Left ventricle myocardium superior (tissue), 1 donor: ENCODE measurements at places on chromosomes 6 and 20. TPM values are rescaled to one million over a fixed set of nuclear protein-coding genes. Genes with fewer than 3 reads are reported as not detected.

The IL20RA gene
- 7.2 TPM for total RNA-seq

The RAB32 gene
- 5.3 TPM for total RNA-seq

The HSPA1L gene
- total RNA-seq, result 2.0 TPM

The TTLL9 gene
- not detected for total RNA-seq

The BTNL2 gene
- not detected for total RNA-seq

The TSBP1 gene
- not detected for total RNA-seq

The COL10A1 gene
- total RNA-seq, result not detected

The CLDN20 gene
- not detected for total RNA-seq

The UNC5CL gene
- 0.20 TPM for total RNA-seq

The SNX3 gene
- total RNA-seq, result 268 TPM

The MPIG6B gene
- total RNA-seq, result 0.52 TPM

The OPRL1 gene
- total RNA-seq, result 0.27 TPM

The SLC29A1 gene
- 217 TPM for total RNA-seq

The DSP gene
- total RNA-seq, result 314 TPM

The ZBTB46 gene
- total RNA-seq, result 13.1 TPM

The TBXT gene
- total RNA-seq, result not detected

The PDE10A gene
- total RNA-seq, result 9.3 TPM

The SAMD3 gene
- 0.32 TPM for total RNA-seq

The MANEA gene
- total RNA-seq, result 4.3 TPM

The PPIL4 gene
- 15.6 TPM for total RNA-seq

The SLC22A7 gene
- total RNA-seq, result not detected

The C6orf163 gene
- 1.7 TPM for total RNA-seq

The TRIM31 gene
- total RNA-seq, result not detected

The DEFB128 gene
- not detected for total RNA-seq

The GMDS gene
- 6.4 TPM for total RNA-seq

The SULF2 gene
- 35.1 TPM for total RNA-seq

The IL17F gene
- total RNA-seq, result not detected

The KHDC3L gene
- not detected for total RNA-seq

The GNRH2 gene
- total RNA-seq, result not detected

The COL9A3 gene
- total RNA-seq, result 2.9 TPM

The TSHZ2 gene
- total RNA-seq, result 5.2 TPM

The LRRC1 gene
- total RNA-seq, result 2.0 TPM

The ASIP gene
- 9.5 TPM for total RNA-seq

The HRH3 gene
- total RNA-seq, result not detected

The LINC00237 gene
- not detected for total RNA-seq

The TFB1M gene
- 16.8 TPM for total RNA-seq

The C20orf141 gene
- not detected for total RNA-seq

The JAG1 gene
- total RNA-seq, result 17.0 TPM

The CAP2 gene
- total RNA-seq, result 129 TPM

The PKIB gene
- 0.35 TPM for total RNA-seq

The ADGRF5 gene
- 45.9 TPM for total RNA-seq

The SLC12A5 gene
- 1.3 TPM for total RNA-seq

The FOXC1 gene
- 2.7 TPM for total RNA-seq

The OPN5 gene
- 0.17 TPM for total RNA-seq

The CEP85L gene
- total RNA-seq, result 14.5 TPM

The R3HDML gene
- not detected for total RNA-seq

The MYLK2 gene
- 0.10 TPM for total RNA-seq

The ARFRP1 gene
- total RNA-seq, result 46.5 TPM

The LY6G6F gene
- not detected for total RNA-seq

The SLC13A3 gene
- total RNA-seq, result 0.12 TPM

The AURKA gene
- total RNA-seq, result 7.0 TPM

The PXDC1 gene
- 25.0 TPM for total RNA-seq

The PNPLA1 gene
- not detected for total RNA-seq

The ADGB gene
- total RNA-seq, result not detected

The CST8 gene
- not detected for total RNA-seq

The BAG2 gene
- total RNA-seq, result 14.8 TPM

The GABRR2 gene
- total RNA-seq, result 0.52 TPM

The TXLNB gene
- 133 TPM for total RNA-seq

The SIRPB2 gene
- total RNA-seq, result 3.5 TPM

The VIP gene
- total RNA-seq, result 0.42 TPM
